GM13977 (cell line): ENCODE measurements at places on chromosomes 11 and 22.

GRCh38 chr11:123718063-123718462, 23.4 kb downstream of the ZNF202 start:
- no peak for DNase-seq

GRCh38 chr11:84541731-84542340, 1085.3 kb downstream of the DLG2 start:
- no peak for DNase-seq

DNA sequence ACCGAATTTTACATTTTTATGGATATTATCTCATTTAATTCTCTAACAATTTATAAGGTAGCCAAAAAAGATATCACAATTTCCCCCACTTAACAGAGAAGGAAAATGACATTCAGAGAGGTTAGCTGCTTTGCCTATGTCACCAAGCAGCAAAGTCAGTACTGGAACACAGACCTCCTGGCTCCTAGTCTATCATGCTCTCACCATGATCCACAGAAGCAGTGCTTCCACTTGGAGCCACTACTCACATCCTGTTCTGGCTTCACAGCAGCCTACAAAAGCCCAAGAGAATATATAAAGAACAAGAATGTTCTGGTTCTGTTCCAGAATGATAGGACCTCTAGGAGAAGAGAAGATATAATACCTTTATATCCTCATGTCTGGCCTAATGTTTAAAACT, 59.5 kb upstream of the SCUBE2 start:
- no peak for DNase-seq

- DNase-seq: no peak
Measured at GRCh38 chr11:26204101-26204500, 127.8 kb upstream of the ANO3 start.

GRCh38 chr22:23684026-23684425, 6.8 kb upstream of the RGL4 start:
- DNase-seq: no peak

GRCh38 chr11:64207256-64208085, 950 bp downstream of the FERMT3 start:
- peak; percentile 93 for DNase-seq

DNA sequence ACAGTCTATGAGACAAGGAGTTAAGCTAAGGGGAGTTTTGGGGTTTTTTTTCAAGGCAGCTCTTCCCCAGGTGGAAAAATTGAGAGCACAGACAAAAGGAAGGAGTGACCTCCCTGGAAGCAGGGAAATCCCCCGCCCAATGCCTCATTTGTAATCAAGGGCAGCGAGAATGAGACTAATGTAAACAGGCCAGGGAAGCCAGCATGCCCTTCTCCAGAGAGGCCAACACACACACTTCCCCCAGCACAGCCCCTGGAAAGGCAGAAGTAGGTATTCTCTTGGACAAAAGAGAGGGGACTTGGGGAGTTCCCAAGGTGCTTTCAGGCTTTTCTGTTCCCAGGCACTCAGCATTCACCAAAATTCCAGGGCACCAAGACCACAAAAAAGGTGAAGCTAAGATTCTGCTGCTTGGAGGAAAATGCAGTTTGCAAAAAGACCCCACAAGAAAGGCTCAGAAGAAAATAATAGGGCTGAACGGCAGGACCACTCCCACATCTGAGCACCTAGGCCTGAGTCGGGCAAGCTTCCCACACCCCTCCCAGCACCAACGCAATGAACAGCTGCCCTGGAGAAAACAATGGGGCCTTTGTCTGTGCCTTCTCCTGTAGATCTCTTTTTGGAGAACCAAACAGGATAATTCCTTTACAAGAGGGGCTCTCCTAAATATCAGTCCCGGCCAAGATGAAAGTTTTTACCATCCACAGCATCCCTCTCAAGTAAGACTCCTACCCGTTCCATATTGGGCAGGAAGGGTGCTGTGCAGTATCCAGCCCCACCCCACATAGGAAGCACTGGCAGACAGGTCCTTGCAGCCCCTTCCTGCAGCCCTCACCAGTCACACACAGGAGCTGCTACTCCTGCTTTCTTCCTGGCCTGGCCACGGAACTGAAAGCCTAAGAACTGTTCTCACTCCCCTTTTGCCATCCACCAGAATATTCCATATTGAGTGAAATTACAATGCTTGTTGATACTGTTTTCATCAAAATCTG, 70.7 kb upstream of the AKIP1 start:
- DNase-seq: no peak

GRCh38 chr22:44245867-44246266, 65.1 kb downstream of the PARVG start:
- DNase-seq: no peak

- DNase-seq: no peak
Measured at GRCh38 chr11:118646393-118646792, 33.1 kb downstream of the TREH start.

GRCh38 chr11:97956904-97957303, 1063.8 kb upstream of the CNTN5 start:
- DNase-seq: no peak

DNA sequence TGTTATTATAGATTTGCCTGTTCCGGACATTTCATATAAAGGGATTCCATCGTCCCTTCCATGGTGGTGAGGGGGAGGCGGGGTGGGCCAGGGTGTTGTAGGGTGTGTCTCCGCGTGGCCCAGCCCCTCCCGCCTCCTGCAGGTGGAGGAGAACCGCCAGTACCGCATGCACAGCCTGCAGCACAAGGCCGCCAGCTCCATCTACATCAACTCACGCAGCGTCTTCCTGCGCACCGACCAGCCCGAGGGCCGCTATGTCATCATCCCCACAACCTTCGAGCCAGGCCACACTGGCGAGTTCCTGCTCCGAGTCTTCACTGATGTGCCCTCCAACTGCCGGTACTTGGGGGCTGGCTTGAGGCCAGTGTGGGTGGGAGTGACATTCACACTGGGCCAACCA, 7.5 kb upstream of the MYO7A start:
- no peak for DNase-seq

DNA sequence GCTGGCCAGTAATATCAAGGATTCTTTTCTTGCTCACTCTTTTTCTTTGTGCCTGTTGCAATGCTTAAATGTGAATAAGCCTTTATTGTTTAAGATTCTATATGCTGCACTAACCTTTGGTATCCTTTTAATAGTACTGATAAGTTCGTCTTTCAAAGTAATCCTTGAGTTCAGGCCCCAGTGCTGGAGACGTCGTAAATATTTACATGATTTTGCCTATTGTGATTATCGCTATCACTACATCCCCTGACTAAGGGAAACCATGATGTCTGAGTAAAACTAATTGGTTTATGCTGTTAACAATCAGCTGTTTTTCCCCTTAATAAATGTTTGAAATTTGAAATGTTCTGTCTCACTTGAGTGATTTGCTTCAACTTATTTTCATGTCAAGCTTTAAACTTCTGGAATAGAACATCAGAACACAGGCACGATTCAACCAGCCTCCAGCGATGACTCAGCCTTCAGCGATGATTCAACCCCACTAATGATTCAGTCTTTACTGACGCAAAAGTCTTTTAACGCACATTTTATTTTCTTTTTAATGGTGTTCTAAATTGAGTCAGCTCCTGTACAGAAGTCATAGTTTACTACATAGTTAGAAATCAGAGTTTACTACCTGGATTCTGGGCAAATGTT, 3.9 kb downstream of the HTATIP2 start:
- DNase-seq: peak; percentile 36

DNA sequence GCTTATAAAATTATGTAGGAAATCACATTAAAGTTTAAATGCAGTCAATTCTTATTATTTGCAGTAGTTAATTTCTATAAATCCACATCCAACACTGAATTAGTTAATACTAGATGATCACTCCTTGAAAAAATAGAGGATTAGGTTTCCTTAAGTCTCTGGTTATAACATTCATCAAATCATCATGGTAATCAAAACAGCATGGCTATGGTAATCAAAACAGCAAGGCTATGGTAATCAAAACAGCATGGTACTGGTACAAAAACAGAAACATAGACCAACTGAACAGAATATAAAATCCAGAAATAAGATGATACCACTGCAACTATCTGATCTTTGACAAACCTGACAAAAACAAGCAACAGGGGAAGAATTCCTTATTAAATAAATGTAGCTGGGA, 814.6 kb upstream of the CCDC179 start:
- no peak for DNase-seq

- no peak for DNase-seq
Measured at GRCh38 chr22:35418088-35418487, 18.1 kb downstream of the MCM5 start.

GRCh38 chr11:73313652-73314051, 5.6 kb downstream of the ARHGEF17 start:
- no peak for DNase-seq

DNA sequence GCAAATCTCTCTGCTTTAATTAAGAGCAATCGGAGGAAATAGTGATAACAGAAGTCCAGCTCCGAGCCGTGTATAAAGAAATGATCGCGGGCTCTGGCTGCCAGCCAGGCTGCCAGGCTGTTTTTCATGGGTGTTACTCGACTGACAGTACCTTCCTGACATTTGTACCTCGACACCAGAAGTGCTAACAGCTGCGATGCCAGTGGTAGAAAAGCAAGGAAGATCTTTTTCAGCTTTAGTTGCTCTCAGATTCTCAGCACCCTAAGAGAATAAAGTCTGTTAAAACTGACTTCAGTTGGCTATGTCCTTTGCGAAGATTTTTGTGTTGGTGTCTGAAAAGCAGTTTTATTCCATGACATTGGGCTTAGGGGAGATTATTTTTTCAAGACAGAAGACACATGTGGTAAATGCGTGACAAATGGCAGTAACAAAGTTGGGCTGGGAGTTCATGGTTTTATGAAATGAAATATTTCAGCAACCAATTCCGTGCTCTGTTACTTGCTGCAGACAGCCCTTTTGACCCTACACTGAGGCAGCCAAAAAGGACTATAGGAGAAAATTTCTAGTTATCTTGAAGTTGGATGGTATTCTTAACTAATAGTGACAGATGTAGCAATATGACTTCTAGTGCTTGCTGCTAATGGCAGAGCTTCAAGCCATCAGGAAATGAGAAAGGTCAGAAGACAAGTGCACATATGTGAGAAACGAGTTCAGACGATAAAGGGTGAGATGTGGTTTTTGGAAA, 296.2 kb downstream of the CNTN5 start:
- no peak for DNase-seq

DNA sequence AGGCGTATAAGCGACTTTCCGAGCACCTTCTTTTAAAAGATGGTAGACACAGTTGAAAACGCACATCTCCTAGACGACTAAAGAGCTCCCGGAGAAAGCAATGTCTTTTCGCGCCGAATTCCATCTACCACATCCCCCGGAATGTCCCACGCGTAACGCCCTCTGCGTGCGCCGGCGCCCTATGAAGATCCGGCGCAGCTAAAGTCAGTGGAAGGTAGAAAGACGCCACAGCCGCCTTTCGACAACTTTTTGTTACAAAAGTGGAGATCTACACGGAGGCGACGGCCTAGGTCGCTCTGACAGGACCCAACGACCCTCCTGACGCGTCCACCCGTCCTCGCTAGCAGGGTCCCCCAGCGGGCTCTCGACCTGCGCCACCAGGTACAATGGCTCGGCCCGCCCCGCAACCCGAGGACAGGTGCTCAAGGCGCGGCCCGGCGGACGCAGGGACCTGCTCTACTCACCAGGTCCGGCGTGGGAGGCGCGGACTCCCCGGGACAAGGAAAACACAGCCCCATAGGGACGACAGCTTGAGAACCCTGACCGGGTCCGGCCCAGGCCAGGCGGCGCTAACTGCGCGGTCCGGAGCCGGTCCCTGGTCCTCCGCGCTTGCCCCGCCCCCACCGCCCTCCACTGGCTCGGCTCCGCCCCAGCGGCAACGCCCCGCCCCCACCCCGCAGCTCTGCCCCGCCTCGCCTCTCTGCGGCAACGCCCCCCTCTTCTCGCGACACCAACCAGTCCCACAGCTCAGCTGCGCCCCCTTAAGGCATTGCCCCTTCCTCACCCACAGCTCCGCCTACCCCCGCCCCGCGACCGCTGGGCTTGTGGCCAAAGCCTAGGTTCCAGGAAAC, at the start of gene SVIP:
SVIP (minus strand) TSS at position 571 of the 851 bp plus-strand sequence; CDS start at position 518, 53 bp downstream.
- DNase-seq: peak; percentile 91

GRCh38 chr22:45580726-45581381, 78.2 kb downstream of the FBLN1 start:
- no peak for DNase-seq

DNA sequence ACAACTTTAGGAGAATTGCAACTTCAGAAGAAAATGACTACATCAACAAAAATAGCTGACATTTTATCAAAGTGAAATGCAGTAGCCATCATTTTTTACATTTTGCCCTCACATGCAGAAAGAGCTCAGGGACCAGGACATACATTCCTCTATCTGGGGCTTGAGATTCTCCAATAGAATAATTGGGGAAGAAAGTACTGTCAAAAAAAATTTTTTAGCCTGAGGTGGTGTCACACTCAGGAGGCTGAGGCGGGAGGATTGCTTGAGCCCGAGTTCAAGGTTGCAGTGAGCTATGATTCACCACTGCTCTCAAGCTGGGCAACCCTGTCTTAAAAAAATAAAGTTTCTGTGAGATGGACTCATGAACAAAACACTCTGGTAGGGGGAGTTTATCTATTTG, 32.2 kb upstream of the DEPDC7 start:
- no peak for DNase-seq

DNA sequence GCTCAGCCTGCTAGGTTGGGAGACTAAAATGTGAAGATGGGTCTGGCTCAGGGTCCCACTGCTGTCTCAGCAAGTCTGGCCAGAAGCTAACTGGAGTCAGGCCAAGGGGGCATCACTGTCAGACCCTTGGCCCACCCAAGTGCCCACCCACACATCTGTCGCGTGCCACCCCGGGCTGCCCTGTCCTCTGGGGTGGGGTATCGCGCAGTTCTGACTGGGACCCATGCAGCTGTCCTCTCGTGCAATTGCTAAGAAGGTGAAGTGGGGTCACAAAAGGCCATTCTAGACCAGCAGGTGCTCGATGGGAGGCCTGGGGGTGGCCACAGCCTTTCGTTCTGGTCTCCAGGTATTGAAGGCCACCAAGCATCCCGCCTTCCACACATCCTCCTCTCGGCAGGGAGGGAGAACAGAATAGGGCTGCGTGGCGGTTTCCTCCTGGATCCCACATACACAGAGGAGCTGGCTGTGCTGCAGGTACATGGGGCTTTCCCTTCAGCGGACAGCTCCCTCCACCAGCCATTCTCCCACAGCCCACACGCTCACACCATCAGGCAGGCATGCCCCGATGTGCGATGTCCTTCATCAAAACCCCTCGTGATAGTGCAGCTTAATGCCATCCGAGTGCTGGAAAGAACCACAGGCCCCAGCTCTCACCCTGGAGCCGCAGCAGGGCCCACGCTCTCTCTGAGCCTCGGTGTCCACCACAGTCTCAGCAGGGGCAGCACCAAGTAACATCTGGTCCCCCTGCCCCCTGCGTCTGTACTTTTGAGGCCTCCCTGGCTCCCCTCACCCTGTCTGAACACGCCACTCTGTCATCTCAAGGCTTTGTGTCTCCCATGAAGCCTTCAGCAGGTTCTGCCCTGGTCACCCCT, 37.6 kb downstream of the SHANK2 start:
- DNase-seq: no peak

DNA sequence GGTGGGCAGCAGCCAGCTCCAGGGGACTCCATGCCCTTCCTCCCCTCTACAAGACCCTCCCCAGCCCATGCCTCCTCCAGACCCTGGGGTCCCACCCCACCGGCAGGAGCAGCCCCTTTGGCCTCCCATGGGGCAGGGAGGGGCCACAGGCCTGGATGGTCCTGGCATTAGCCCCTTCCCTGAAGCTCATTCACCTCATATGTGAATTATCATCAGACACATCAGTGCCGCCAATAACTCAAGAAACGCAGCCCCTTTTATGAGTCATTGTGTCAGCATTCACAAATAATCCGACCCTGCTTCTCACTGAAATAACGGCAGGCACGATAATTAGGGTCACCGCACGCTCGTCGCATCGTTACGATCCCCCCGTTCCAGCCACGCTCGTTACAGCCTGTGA, 124.2 kb downstream of the BRD1 start:
- no peak for DNase-seq
